ENCODE measurements at places on chromosomes 1 and 21.

DNA sequence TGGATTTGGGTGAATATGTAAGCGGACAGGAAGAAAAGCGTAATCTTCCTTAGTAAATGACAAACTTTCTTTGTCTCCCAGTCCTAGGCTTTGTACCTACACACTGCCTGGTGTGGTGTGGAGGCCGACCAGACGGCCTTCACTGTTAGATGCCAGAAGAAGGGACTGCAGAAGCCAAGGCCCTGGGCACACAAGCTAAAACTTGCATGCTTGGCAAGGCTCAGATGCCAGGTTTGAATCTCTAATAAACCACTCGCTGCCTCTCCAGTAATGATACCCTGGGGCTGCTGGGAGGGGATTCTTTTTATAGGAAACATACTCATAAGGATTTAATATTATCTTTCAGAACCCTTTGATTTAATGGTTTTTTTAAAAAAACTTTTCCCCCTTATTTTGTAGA, 263.8 kb downstream of the PTPRC start:
- peak; percentile 93 for DNase-seq

- DNase-seq = no peak
Observed at GRCh38 chr1:56378341-56379070, 200.9 kb downstream of the PLPP3 start.

- no peak for DNase-seq
Observed at GRCh38 chr1:51086496-51087271, 15.3 kb upstream of the C1orf185 start.

DNA sequence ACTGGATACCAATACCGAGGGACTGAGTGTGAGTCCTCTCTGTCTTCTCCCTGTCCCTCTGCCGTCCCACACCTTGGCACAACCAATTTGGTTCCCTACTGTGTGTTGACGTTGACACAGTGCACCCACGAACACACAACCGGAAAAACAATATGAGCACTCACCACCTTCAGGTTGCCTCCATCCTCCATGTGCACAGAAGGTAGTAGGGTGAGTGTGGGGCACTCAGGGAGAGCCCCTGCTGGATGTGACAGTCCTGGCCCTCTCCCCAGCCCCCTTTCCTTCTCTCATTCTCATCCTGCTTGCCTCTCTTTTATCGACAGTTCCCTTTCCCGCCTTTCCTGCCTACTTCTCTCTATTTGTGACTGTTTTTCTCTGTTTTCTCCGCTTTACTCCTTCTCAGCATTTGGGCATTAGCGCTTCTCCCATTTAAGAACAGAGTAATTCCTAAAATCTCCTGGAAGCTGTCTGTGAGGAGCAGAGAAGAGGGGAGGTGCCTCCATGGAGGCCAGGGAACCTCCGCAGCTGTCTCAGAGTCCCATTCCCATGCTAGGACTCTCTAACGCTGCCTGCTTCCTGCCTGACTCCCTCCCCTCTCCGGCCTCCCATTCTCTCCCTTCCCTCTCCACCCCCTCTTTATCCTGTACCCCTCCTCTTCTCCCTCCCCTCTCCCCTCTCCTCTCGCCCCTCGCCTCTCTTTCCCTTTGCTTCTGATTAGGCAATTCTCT, 16.4 kb downstream of the CADM3 start:
- no peak for DNase-seq

- no peak for DNase-seq
Observed at GRCh38 chr1:48495911-48496310, 23.9 kb upstream of the SPATA6 start.

DNA sequence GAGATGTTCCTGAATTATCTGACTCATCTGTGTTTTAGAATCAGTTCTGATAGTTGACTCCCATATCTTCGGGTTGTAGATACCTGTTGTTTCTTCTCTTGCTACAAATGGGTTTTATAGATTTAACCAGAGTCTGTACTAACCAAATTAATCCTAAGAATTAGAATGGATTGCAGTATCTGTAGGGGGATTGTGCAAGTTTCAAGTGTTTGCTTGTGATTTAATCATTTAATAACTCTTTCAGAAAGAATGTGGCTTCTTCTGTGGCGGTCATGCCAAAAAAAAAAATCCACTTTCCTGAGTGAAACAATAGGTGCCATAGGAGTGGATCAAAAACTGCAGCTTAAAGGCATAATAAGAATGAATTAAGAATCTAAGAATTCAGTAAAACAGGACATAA, 9.4 kb downstream of the IPO9 start:
- DNase-seq = no peak

- DNase-seq = no peak
Observed at GRCh38 chr1:193366764-193367507, 180.5 kb upstream of the B3GALT2 start.

DNA sequence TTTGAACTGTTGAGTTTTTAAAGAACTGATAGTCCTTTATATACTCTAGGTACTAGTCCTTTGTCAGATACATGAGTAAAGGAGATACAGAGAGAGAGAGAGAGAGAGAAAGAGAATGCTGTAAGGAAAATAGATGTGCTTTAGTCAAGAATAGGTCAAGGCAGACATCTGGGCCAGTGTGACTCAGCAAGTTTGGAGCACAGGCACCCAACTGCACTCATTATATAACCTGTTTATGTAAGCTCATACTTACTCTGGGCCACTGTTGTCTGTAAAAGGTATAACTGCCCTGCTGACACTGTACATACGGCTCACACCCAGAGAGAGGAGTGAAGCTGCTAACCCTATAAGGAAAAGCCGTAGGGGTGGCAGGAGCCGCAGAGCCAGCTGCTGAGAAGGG, 32.2 kb upstream of the AKT3 start:
- DNase-seq = no peak

DNA sequence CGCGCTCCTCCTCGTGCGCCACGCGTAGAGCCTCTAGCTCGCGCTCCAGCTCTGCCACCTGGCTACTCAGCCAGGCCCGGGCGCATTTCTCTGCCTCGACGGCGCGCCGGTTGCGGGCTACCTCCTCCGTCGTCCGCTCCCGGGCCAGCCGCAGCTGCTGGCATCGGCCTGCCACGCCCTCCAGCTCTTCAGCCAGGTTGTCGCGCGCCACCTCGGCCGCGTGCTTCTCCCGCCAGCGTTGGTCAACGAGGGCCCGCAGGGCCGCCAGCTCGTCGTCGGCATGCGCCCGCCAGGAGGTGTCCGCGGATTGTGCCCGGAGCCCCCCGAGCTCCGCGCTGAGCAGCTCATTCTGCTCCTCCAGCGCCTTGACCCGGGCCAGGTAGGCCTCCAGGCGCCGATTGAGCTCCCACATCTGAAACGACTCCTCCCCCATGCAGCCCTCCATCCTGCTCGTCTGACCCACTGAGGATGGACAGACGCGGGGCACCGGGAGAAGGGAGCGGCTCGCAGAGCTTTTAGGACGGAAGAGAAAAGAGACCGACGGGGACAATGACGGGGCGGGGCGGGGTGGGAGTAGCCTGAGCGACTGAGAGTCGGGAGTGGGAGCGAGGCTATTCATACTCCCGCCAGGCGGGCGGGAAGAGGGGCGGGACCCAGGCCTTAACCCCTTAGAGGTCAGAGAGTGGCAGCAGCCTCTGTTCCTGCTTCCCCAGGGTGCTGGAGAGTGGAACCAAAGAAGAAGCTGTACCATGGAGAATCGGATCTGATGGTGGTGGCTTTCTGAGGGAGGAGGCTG, at the start of gene NES:
NES (minus strand) TSS at position 588 of the 796 bp plus-strand sequence; CDS start at position 445, 143 bp downstream.
- DNase-seq = no peak

DNA sequence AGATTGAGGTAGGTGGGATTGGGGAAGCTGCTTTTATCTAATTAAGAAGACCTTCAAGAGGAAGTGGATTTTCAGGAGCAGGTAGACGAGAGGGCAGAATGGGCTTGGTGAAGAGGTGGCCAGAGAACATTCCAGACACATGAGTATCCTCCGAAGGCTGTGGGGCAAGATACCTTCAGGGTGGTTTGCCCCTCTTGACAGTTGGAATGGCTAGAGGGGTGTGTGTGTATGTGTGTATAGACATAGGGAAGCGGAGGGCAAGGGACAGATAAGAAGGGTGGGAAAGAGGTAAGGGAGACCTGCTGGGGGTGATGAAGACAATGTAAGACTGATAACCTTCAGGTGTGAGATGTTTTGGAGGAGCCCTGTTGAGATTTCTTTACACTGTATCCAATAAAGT, 46.8 kb upstream of the TSPAN2 start:
- no peak for DNase-seq

- DNase-seq = no peak
Observed at GRCh38 chr21:35651196-35651595, 409.1 kb downstream of the SETD4 start.

DNA sequence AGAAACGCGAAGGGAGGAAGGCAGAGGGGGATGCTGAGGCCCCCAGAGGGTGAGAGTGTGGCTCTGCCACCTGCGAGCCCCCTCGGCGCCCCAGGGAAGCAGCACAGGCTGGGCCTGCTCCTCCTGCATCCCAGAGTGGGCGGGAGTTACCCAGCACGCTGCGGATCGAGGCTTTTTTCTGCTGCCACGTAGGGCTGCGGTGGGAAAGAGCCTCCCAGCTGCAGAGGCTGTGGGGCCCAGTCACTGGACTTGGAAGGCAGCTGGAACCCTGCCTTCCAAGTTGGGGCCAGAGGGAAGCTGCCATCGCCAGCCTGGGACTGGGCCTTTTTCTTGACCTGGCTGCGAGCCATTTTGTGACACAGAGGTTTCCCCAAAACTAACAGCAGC, 2.3 kb upstream of the GRIK3 start:
- no peak for DNase-seq

GRCh38 chr1:173823781-173824314, 625 bp upstream of the DARS2 start:
- DNase-seq = no peak

- no peak for DNase-seq
Observed at GRCh38 chr1:179380299-179380698, 14.5 kb downstream of the AXDND1 start.

GRCh38 chr1:21590934-21591333, 78.2 kb downstream of the RAP1GAP start:
- DNase-seq = peak; percentile 3

DNA sequence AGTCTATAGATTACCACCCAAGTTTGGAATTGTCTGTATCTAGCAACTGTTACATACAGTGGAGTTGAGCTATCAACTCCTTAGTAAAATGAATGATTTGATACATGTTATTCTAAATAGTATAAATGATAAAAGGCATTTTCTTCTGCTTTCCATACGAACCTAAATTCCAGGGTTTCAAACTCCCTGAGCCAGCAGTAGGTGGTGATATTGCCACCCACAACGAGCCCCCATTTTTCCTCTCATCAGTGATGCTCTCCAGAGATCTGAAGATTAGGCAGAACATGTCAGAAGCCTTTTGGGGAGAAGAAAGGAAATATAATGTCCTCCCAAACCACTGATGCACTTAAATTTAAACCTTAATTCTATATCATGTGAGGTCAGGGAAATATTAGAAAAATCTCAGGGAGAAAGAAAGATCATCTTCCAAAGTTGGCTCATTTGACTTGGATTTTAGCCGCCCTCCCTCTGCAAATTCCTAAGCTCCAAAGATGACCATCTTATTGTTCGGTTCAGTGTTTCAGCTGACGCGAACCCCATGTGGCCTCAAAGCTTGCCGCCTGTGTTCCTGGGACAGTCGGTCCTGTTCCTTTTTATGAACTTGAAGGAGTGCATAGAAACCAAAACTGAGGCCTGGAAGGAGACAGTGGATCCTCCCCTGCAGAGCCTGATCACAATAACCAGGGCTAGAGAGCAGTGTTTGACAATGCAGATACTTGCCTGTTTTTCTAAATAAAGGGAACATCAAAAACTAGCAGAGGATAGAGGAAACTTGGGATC, 2.3 kb downstream of the EVA1C start:
- no peak for DNase-seq

DNA sequence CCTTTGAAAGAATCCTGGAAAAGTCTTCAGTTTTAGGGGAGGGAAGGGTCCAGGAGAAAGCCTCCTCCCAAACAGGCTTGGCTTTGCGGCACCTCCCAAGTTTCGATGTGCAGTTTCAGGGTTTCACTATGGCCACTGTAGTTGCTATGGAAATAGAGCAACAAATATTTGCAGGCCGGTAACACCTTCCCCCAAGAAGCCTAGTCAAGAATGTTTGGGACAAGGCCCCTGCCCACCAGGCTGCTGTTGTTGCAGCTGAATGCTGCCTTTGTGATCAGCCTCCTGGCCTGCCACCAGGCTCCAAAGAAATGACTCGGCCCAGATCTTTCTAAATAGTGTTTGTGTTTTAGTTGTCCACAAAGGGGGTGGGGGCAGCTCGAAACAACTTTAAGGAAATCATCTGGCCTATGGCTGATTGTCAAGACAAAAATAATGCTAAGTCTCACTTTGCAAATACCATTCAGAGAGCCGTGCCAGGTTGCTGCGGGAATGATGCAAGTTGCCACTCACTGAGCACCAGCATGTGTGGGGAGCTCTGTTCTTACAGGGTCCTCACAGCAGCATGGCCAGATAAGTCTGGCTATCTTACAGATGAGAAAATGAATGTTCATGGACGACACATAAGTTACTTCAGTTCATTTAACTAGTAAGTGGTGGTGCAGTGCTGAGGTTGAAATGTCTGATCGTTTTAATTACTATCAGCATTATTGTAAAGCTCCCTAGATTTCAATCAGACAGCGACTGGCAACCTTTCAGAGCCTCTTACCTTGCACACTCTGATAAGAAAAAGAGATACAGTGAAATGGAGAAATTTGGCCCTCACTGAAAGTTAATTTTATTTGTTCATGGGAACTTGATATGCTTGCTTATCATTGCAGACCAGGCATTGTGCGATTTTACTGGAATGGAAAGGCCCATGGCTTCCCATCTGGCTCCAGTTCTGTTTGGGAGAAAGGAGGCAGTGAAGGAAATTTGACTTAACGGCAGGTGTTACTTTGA, 91.2 kb upstream of the JUN start:
- no peak for DNase-seq

DNA sequence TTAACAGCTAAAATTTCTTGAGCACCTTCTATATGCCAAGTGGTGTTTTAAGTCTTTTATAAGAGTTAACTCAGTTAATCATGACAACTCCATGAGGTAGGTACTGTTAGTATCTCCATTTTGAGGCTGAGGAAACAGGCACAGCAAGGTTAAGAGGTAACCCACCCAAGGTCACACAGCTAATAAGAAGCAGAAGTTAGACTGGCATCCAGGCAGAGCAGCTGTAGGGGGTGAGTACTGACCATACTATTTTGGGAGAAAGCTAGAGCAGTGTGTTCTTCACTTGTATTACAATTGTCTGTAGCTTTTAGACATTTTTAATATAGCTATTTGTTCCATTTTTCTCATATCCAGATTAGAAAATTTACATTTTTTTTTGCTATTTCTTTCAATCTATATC, 4.8 kb downstream of the ATP6V1G3 start:
- no peak for DNase-seq

DNA sequence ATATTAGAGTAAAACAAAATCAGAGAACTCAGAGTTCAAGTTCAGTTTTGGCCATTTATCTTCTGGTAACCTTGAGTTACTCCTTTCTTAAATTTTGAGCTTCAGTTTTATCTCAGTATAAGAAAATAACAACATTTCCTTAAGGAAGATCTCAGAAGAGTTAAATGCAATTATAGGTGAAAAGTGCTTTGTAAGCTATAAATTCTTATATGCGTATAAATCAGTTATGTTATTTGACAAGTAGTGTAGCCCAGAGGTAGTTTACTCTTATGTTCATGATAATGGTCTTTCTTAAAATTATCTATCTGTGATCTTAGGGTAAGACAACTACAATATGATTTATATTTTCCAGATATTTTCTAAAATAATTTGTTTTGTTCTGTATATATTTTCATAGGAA, 89.8 kb downstream of the LHX9 start:
- DNase-seq = no peak

Measured in SK-N-MC (cell line).